ENCODE measurements at places on chromosomes 2 and 18.

- no peak for DNase-seq
Observed at GRCh38 chr2:193561054-193561453, 1366.3 kb upstream of the TMEFF2 start.

GRCh38 chr18:10659000-10659399, 133.2 kb downstream of the NAPG start:
- DNase-seq = no peak

- DNase-seq = no peak
Observed at GRCh38 chr2:10444463-10444862, 3.7 kb downstream of the ODC1 start.

DNA sequence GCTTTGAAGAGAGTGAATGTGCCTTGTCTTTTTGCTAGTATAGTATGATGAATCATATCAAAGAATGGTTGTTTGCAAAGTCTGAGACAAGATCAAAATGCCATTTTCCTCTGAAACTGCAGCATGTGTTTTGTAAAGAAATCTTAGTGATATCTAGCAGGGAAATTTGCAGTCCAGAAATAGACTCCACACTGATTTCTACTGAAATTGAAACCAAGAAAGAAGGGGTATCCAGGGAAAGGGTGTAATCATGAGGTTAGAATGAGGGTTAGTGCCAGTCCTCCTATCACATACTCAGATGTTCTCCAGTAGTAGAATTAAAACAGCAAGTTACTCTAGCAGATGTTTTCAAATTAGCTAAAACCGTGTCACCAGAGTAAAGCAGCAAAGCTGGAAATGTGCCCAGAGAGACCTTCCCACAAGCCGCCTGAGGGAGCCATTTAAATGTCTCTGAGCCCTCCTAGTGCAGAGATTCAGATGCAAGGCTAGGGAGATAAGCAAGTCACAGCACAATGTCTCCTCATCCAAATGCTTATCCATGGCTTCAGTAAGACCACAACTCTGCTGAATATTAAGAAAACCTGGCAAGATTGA, 4.9 kb downstream of the DLGAP1 start:
- DNase-seq = no peak

GRCh38 chr18:29078273-29078672, 901.3 kb upstream of the CDH2 start:
- no peak for DNase-seq

- DNase-seq = no peak
Observed at GRCh38 chr2:229425598-229425997, 154.5 kb upstream of the PID1 start.

Measured in stimulated activated CD8-positive, alpha-beta memory T cell treated with anti-CD3 and anti-CD28 coated beads, Interleukin-7, amount 100 ng/mL, for 1 hour (primary cell).